ENCODE measurements at places on chromosomes 2 and 18.

DNA sequence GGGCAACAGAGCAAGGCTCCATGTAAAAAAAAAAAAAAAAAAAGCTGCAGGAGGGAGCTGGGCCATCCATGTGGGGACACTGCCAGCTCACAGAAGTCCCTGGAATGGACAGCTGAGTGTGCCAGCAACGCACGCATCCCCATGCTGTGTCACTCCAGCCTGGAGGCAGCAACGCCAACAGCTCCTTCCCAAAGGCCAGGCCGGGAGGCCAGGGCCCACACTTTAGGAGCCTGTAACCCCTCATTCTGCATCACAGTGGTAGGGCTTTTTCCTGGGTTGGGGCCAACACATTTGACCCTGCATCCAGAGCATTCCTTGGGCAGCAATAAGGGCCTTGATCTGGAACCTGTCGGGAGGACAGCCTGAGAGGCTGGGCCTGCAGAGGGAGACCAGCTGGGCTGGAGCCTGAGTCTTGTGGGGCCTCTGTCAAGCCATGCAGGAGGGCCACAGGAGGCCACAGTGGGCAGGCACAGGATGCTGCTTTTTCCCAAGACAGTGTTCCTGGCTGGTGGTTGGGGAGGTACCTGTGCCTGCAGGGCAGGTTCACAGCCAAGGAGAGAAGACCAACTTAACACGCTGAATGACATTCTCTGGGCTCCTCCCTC, 16.8 kb upstream of the KCNK3 start:
- no peak for DNase-seq

DNA sequence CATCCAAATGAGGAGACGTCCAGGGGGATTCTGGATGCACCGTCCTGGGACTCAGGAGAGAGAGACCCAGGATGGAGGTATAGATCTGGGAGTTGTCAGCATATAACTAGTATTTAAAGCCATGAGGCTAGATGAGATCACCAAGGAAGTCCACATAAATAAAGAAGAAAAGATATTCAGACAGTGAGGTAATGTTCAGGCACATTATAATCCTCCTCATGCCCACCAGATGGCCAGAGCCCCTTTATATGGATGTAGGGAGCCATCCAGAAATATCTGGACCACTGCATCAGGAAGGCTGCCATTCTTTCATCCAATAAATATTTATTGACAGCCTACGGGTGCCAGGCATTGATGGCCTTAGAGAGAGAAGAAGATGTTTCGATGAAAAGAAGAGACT, 21.2 kb upstream of the NCKAP5 start:
- DNase-seq: no peak

DNA sequence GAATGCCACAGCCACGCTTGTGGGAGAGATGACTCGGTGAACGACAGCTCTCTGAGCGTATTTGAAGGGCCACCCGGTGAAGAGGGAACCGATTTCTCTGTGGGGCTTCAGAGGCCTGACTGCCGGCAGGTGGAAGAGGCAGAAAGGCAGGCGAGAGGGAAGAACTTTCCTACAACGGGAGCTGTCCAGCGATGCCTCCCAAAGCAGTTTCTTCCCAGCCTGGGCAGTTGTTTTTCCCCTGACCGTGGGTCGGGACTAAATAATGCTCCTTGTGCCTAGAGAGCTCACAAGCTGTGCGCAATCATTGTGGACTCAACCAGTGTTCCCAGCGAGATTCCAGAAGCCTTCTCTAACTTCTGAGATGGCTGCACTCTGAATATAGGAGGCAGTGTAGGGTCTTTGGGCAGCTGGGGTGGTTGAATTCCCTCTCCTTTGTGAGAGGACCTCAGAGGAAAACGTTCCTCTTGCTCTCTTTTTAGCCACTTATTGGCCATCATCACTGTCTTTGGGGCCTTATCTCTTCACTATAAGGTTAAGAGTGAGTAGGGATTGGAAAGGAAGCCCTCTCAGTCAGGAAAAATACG, 710 bp downstream of the SEC11C start:
- DNase-seq: peak; percentile 68

- DNase-seq: peak; percentile 84
Measured at GRCh38 chr18:37294951-37295350, 270.6 kb downstream of the CELF4 start.

DNA sequence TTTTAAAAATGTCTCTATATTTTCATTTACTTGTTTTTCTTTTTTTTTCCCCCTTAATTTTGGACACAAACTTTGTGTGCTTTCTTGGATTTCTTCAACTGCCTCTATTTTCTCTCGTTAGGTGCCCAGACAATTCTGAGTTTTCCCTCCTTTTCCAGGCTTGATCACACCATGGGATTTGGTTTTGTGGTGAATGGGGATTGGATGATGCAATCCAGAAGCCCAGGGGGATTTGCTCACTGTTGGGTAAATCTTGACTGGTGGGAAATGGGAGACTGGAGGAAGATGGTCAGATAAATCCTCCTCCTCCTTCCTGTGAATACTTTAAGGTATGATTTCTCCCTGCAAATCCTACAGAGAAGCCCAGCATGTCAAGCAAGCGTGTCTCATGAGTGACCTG, 19.5 kb upstream of the PAX8 start:
- DNase-seq: no peak

GRCh38 chr18:27921392-27921791, 255.5 kb downstream of the CDH2 start:
- peak; percentile 14 for DNase-seq

GRCh38 chr2:241811952-241812729, 3.1 kb downstream of the NEU4 start:
- DNase-seq: no peak

GRCh38 chr2:236744716-236745115, 175.1 kb downstream of the ACKR3 start:
- no peak for DNase-seq

DNA sequence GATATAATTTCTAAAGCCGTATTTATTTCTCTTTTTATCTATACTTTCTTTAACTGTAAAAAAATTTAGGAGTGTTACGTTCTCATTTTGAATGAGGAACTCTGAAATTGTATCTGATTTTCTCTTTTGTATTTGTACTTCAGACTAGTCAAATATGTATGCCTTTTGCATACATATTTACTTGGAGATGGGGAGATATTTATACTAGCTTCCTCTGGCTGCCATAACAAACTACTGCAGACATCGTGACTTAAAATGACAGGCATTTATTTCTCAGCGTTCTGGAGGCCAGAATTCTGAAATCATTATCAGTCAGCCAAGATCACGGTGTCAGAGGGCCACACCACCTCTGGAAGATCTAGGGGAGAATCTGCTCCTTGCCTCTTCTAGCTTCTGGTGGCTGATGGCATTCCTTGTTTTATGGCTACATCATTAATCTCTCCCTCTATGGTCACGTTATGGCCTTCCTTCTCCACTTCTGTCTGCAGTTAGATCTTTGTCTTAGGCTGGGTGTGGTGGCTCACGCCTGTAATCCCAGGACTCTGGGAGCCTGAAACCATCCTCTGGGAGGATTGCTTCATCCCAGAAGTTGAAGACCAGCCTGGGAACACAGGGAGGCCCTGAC, 8.2 kb downstream of the LCLAT1 start:
- no peak for DNase-seq

GRCh38 chr2:60707750-60708371, 48.2 kb upstream of the PAPOLG start:
- peak; percentile 58 for DNase-seq

DNA sequence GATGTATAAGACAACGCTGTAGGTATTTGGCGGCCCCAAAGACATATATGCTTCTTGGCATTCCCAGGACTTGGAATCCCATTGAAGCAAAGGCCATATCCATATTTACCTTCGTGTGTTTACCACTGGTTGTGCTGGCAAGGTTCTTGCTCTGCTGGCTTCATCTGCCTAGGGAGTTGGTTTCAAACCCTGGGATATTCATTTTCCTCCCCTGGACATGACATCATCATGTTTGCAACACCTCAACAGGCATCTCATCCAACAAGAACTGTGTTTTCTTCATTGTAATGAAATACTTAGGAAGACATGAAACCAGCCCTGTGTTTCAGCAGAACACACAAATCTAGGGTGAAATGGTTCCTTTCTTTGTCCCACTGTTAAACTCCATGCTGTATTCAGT, 77.9 kb upstream of the PHLPP1 start:
- DNase-seq: no peak

DNA sequence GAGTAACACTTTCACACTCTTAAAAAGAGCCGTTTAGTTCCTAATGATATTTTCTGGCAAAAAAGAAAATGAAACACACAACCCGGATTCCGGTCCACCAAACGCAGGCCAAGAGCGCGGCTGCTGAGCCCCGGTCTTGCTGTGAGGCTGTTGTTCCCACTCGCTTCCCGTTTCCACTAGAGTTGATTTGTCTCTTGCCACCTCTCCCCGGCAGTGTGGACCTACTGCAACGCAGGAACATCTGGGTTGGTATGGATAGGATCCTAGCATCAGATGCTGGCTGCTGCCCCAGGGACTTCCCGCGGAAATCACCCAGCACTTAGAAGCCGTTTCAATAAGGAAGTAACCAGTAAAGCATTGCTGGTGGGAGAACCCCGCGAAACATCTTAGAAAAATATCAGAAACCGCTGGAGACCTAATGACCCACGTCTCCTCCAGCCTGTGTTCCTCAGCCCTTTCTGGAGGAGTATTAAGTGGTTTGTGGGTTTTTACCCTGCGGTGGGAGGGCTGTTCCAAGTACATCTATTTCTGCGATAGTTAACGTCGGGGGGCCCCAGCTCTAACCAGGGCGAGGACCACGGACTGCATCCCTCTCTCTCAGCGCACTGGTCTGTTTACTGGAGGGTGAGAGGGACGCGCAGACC, 939 bp downstream of the DOCK10 start:
- DNase-seq: no peak

DNA sequence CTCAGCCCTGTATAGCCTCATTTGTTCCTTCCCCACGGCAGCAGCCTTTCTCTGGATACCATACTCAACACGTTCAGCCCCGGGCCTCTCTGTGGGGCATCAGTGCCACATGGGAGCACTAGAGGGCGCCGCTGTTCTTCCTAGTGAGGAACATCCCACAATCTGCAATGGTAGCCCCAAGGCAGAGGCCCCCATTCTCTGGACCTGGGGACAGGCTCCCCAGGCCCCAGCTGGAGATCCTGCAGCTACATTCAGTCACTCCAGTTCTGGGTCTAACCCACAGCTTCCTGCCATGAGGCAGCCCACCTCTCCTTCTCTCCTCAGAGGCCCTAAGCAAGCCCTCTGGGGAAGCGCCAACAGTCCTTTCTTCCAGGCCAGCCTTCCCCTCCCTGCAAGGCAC, 14.2 kb upstream of the SFXN5 start:
- DNase-seq: peak; percentile 83

DNA sequence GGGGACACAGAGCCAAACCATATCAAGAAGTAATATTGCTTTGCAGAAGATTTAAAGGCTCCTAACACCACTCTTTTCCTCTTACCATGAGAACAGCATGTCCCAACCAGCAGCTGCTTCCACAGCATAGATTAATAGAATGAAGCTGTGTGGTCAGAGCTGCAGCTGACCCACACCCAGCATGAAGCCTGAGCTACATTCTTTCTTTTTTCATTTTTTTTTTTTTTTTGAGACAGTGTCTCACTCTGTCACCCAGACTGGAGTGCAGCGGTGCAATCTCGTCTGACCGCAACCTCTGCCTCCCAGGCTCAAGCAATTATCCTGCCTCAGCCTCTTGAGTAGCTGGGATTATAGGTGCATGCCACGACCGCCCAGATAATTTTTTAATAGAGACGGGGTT, 289.8 kb downstream of the RAD51AP2 start:
- DNase-seq: no peak

GRCh38 chr18:75691483-75691882, 264.0 kb upstream of the SMIM21 start:
- DNase-seq: peak; percentile 30

- DNase-seq: no peak
Measured at GRCh38 chr2:233124421-233125080, 64.4 kb downstream of the INPP5D start.

DNA sequence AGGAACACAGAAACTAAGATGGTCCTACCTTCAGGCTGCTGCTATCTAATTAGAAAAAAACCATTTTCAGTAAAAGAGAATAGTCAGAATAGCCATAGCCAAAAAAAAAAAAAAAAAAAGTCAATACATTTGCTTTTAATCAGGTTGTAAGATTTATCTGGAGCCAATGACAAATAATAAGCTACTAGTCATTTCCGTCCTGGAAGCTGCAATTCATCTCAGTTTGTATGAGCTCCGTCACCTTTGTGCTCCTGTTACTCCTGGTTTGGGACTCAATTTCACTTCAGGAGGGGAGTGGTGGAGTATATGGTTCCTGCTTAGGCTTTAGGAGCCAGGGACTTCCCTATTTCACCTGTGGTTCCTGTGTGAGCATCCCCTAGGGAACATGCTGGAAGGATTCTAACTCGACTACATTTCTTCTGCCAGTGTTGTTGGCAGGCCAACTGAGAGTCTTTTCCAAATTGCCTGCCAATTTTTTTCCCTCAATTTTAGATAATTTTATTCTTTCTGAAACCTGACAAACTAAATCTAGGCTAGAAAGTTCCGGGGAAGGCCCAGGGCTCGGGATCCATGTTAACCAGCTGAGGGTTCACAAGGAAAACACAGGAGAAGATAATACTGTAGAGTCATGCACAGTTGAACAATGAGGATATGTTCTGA, 481.8 kb downstream of the DLGAP1 start:
- no peak for DNase-seq

- no peak for DNase-seq
Measured at GRCh38 chr2:48144777-48145176, 238.5 kb upstream of the FBXO11 start.

DNA sequence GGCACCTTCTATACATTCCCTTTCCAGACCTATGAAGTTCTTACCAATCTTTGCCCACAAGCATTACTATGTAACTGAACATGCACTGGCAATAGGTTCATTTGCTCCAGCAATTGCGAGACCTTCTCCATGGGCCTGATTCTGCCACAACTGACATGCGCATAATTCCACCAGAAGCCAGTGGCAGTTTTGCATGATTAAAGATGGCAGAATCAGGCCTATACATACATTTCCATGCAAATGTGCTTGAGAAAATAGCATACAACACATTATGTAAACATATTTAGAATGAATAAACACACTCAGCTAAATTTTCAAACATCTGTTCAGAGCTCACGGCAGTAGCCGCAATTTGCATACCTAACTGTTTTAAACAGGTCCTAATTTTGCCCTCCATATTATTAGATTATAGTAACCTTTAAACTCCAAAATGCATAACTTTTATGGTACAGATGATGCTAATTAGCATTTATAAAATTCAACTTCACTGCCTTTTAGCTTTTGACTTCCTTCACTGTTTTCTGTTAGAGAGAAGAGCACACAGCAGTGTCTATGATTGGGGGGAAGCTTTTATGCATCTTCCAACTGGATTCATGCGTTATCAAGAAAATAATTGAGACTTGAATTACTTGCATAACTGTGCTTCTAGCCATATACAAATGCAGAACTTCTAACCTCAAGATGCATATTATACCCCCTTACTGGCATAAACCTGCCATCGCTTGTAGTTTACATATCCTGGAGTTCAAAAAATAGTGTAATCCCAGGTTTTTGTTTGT, 155.3 kb upstream of the CDH19 start:
- no peak for DNase-seq

Data from iPS-NIHi11 (cell line).